ENCODE measurements at places on chromosomes 7 and 10.

DNA sequence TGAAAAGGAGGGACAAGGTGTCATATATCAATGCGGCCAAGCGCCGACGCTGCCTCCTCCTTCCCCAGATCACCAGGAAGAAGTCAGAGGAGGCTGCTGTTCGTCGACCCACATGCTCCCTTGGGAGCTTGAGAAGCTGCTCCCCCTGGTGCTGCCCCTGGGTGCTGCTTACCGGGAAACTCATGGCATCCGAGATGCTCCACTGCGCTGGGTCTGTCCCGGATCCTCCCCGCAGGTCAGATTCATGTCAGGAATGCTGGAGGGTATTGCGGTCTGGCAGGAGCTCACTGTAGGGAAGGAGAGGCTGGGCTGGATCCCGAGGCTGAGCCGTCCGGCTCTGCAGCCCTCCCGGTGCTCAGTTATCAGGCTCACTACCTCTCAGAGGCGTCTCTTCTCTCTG lies 123.7 kb upstream of the FAM20C start:
- no peak for DNase-seq

DNA sequence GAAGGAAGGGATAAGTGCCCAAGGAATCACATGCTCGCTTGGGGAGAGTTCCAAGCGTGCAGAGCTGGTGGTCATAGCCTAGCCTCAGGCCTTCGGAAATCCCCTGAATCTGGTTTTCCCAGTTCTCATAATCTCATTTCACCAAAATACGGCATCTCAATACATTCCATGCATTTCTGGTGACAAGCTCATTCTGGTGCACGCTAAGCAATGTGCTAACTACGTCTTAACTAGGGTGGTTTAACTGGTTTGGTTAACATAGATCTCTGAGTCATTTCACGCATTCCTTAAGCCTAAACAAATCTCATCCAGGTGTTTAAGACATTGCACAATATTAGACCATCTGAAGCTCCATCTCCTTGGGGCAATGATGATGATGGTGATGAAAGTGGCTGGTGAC lies 72.9 kb upstream of the STEAP1B start:
- DNase-seq, result no peak

- DNase-seq, result no peak
Measured at GRCh38 chr10:3803927-3804741, 19.1 kb upstream of the KLF6 start.

DNA sequence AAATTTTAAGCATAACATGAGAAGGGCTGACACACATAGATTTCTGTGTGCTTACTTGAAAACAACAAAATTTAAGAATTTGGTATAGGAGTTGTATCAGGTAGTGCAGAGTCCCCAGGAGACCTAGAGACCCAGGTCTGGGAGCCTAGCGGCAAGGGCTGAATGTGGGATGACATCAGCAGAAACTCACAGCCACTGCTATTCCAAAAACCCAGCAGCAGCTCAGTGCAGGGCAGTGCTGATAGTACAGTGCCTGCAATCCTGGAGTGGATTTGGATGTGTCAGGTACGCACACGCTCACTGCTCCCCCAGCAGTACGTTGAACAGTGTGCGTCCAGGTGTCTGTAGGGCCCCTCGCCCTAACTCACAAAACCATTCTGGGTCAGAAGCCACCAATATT lies 87.1 kb downstream of the EGFR start:
- DNase-seq, result no peak

DNA sequence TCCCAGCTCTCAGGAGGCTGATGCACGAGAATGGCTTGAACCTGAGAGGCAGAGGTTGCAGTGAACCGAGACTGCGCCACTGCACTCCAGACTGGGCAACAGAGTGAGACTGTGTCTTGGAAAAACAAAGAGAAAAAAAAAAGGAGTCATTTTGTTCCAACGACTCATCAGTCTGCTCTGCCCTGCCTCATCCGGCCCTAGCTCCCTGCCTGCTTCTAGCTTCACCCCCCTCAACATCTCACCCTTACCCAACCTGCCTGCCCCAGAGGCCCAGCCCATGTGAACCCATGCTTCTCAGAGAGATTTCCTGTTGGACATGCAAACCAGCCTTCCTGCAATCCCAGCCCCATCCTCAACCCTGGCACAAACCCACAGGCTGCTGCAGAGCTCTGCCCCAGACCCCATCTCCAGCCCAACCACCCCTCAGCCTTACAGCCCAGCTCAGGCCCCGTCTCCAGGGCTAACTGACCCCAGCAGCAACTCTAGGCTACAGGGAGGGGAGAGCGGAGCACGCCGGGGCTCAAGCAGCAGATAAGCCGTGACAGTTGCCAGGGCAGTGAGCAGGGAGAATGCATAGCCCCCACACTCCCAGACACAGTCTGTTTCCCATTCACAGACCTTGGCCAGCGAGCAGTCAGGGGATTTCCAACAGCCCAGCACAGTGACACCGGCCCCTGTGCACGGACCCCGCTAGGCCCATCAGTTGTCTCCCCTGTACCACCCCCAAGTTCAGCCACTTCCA lies 86.0 kb upstream of the KCTD7 start:
- no peak for DNase-seq

GRCh38 chr10:110535958-110536891 lies 31.3 kb upstream of the SMC3 start:
- DNase-seq, result no peak

DNA sequence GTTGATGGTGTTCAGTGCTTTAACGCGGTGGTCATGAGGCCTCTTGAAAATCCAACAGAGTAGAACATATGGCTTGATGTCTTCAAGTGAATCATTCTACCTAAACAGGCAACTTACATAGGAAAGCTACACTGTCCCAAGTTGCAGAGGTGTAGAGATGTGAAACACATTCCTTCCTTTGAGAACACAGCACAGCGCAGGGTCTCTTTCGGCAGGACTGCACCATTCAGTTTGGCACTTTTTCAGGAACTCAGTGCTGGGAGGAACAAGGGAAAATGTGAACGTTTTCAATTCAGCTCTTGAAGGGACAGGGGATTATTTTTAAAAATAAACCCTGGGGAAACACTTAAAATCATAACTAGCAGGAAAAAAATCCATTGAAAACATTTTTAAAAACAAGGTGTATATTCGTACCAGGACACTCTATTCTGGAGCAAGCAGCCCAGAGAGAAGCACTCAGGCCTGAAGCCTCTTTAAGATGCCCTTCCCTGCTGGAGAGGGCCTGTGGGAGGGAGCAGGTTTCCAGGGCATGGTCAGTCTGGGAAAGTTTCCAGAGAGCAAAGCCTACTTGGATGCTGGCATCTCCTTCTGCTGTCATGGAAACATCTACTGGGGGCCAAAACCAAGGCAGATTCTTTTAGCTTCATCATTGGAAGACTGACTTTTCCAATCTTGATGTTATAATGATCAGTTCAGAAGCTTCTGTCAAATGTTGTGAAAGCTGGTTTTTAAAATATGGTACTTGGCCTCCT lies 60.4 kb upstream of the NPVF start:
- no peak for DNase-seq

DNA sequence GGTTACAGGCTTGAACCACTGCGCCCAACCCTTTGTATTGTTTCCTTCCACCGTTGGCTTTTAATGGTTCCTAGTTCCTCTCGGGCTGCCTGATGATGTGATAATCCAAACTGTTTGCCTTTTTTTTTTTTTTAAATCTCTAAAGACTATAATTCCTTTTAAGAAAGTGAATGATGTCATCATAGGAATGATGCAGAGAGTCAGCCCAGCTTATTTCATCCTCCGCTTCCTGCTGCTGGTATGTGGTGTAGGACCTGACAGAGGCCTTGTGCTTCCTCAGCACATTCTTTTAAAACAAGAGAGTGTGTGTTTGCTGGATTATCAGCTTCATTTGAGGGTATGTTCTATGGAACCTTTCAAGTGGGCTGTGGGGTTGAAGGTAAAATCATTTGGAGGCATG lies 241.4 kb downstream of the LRMDA start:
- DNase-seq, result no peak

- no peak for DNase-seq
Measured at GRCh38 chr7:41467596-41467995, 235.3 kb downstream of the INHBA start.

DNA sequence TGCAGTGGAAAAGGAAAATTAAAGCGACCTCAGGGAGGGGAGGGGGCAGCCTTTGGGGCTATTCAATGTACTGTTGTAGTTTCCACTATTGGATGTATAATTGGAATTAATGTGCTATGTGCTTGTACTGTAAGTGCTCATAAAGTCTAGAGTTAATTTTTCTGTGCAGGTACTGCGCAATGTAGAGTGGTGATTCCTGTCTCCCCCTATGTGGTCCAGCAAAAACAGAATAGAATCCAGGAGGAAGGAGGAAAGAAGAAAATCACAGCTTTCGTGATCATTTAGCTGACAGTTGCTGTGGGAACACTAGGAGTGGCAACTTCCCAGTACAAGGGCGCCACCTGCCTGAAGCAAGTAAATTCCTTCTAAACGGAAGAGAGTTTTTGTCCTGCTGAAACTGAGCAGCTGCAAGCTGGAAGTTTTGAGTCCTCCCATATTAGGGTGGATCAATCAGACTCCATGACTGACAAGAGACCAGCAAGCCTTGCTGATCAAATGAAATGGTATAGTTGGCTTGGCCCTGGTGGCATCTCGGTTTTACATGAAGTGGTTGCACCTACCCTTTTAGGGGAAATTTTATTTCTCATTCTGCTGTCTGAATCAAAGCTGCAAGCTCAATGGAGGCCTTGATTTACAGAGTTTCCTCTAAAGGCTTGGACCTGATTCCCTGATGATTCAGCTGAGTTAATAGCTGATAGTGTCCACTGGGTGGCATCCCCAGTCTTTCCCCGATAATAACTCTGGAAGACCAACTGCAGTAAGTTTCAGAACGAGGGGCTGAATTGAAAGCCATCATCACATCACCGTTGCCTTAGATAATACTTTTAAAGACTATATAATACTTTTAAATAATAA lies 299.8 kb downstream of the HGF start:
- peak; percentile 38 for DNase-seq

DNA sequence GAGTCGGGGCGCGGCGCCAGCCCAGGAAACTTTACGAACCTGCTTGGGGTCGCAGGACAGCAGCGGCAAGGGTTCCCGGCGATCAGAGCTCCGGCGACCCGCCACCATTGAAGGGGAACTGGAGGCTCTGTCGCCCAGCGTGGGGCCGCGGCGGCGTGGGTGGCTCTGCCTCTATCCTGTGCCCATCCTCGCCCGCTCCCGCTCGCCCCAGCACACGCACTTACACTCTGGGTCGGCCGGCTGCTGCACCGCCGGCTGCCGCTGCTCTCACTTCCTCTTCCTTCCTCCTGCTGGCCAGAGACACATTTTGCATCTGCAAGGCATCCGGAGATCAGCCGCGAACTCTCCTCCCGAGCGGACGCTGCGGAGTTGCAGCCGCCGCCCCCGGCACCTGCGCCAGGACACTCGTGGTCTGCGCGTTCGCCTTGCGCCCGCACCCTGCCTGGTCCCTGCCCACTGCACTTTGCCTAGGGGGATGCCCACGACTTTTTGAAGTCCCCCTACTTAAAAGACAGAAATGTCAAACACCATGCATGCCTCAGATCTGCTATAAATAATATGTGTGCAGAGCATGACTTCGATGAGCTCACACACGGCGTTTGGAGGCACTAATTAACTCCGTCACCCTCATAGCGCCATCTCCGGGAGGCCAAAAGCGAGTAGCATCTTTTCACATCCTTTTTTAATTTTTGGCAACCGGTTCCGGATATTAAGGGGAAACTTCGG lies at the start of gene ELMO1:
Gene ELMO1, minus strand, starts transcription at position 229 of the 726 bp plus-strand sequence. CDS start 106,174 bp downstream, outside the sequence.
- DNase-seq, result peak; percentile 57

DNA sequence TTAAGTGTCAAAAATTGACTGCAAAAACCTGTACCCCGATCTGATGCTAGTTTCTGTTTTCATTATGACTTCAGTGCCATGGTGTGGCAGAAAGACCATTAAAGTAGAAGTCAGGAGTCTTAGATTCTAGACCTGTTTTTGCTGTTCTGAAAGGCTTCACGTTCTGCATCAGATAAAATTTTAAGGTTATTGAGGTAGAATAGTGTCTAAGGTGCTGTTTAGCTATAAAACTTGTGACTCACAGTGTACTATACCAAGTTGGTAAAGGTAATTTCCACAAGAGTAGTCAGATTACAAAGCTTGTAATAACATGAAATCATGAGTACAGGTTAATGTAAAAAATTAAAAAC lies 38.6 kb downstream of the ZNRF2 start:
- no peak for DNase-seq

DNA sequence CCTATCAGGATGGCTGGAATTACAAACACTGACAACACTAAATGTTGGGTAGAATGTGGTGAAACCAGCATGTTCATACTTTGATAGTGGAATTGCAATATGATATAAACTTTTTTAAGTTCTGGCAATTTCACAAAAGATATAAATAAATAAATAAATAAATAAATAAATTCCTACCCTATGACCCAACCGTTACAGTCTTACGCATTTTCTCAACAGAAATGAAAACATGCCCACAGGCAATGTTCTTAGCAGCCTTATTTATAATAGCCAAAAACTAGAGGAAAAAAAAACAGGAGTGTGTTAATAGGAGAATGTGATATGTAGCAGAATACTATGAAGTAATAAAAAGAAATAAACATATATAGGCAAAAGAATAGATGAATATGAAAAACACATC lies 318.9 kb downstream of the IPMK start:
- DNase-seq, result no peak

DNA sequence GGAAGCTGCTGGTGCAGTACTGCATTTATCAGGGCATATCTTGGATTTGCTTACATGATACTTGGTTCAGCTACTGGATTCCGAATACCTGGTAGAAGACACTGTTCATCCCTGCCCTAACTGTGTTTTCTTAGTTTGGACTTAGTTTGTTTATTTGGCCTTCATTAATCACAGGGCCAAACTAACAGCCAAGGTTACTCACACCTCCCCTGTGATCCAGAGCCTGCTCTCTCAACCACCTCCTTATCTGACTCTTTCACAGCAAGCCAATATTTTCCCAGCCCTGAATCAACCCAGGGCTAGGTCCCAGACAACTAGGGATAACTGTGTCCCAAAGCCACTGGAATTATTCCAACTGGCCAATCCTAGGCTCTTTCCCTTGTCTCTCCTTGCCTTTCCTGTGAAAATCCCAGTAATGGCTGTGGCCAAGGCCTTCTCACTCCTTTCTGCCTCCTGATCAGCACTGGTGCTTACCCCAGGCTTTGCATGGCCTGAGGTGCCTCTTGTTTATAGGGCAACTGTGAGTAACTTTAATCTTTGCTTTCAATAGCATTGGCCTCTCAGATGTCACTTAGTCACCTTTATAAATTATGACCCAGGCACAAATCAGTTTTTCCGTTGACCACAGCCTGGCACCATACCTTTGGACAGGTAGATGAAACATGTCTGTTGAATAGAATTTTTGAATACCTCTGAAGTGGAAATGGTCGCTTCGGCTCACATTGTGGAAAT lies 9.3 kb upstream of the JCAD start:
- DNase-seq, result no peak

DNA sequence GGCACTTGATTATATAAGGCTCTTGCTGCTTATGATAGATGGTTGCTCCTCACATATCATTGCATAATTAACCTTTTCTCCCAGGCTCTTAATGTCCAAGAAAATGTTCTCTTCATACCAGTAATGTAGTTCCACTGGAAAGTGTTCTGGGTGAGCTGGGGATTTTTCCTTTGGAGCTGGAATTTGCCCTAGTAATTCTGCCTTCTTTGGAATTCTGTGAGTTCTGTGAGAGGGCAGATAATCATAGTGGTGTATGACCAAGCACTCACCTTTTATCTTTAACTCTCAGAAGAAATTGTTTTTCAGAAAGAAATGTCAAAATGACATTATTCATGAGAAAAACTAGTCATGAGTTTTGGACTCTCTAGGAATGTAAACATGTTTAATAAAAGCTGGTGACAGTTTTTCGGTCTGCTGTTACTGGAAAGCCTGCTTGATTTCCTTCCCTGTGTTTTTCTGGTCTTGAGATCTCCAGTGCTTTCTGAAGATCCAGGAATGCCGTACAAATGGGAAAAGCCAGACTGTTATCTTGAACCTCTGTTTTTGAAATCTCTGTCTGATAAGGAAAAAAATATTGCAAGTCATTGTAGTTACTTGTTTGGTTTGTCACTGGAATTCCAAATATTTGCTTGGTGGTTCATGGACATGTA lies 148.3 kb upstream of the PRPS1L1 start:
- no peak for DNase-seq

Measured in breast epithelium (tissue), 4 donors.